ENCODE measurements at places on chromosomes 1 and 21.

DNA sequence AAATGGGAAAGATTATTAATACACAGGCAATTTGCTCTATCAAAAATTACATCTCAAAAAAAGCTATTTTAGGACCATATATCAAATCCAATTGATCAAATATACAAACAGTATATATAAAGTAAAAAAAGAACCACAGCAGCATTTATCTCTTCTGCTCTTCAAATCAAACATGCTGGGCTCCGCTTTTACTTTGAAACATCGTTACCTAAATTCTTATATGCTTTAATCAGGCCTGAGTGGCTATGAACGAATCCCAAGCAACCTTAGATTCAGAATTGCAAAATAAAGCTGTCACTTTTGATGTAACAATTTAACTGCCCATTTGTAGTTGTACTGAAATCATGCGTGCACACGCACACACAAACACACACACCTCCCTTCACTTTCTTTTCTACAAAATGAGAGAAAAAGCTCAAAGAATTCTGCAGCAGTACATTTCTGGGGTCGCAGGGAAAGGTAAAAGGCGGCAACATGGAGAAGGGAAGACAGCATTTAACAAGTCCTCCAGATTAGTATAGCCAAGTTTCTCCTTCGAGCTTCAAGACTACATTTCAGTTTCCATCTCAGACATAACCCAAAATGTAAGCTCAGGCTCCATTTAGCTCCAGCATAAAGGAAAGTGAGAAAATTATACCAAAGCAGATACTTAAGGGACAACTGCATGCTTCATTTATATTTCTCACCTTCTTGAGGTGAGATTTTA lies 92.2 kb upstream of the TTC39A start:
- peak; percentile 28 for DNase-seq

GRCh38 chr1:234103198-234103597 lies 198.7 kb downstream of the SLC35F3 start:
- DNase-seq, result no peak

DNA sequence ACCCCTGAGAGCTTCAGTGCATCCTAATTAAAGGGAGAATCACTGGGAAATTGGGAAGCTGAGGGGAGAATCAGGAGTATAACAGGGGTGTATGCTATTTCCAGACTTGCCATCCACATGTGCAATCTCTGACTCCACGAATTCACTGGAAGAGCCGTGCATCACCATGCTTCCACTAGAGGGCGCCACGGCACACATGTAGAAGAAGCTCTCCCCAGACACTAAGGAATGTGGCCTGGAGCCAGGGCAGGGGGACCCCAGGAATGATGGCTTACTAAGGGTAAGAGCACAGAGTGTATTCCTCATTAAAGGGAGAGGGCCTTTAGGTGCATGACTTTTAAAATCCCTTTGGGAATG lies 81.5 kb downstream of the ABCA4 start:
- peak; percentile 96 for DNase-seq

- DNase-seq, result no peak
These were observed 63.7 kb downstream of the ACOT7 start for GRCh38 chr1:6329851-6330250.

- DNase-seq, result no peak
These were observed 125.5 kb downstream of the CRYAA start for GRCh38 chr21:43294194-43294902.

GRCh38 chr1:51520700-51521248 lies 1.7 kb upstream of the EPS15 start:
- DNase-seq, result no peak

DNA sequence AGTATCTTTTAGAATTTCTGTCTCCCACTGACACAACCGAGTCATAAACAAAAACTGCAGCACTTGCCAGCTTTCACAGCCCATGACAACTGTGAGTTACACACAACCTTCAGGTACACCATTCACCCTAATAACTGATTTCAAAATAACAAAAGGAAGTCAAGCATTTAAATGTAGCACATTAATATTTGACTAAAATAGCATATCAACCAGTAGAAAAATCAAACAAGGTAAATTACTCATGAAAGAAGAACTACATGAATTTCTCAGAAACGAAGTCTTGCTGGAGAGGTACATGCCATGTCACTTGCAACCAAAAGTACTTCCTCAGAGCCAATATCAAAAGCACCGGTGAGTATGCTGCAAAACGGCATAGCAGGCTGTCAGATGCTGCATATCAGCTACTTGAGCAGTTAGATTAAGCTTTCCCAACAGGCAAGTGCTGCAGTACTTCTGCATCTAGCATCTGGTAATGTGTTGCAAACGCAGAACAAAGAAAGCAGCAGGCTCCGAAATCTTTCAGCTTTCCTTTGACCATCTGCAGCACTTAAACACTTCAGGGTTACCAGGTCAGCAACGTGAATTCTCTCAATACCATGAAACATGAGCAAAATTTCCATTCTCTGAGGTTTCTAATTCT lies 223.2 kb downstream of the SMYD3 start:
- DNase-seq, result peak; percentile 32

- no peak for DNase-seq
These were observed 4.5 kb downstream of the ETS2 start for GRCh38 chr21:38810034-38810825.

- DNase-seq, result no peak
These were observed 15.7 kb downstream of the RPTN start for GRCh38 chr1:152143150-152143887.

DNA sequence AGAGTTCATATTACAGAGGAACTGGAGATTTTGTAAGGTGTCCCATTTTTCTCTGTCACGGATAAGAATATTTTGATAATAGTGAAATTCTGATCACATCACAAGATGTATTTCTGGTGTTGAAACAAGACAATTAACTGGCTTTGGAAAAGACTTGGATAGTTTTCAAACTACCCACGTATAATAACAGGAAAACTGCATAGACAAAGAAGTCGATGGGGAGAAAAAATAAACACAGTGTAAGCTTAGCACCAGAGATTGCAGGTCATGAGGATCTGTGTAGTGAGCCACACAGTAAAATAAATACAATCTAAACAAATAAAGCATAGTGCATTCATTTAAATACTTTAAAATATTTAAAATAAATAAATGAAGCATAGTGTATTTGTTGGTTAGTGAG lies 452.3 kb upstream of the ADAMTS5 start:
- no peak for DNase-seq

- DNase-seq, result no peak
These were observed 163.9 kb downstream of the AKT3 start for GRCh38 chr1:243686159-243686558.

- DNase-seq, result no peak
These were observed 931 bp upstream of the CLSTN1 start for GRCh38 chr1:9824702-9825089.

DNA sequence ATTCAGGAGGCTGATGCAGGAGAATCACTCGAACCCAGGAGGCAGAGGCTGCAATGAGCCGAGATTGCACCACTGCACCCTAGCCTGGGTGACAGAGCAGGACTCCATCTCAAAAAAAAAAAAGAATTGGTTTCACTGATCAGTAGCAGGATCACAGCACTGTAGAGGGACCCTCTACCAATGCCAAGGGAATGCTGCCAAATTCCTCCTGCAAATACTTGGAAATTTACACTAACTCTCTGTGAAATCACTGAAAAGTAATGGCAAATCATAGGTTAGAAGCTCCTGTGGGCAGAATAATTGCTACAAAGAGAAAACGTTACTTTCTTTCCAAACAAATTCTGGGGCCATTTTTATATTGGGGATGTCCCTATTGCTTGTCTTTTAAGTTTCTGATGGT lies 6.7 kb upstream of the GPR25 start:
- no peak for DNase-seq

DNA sequence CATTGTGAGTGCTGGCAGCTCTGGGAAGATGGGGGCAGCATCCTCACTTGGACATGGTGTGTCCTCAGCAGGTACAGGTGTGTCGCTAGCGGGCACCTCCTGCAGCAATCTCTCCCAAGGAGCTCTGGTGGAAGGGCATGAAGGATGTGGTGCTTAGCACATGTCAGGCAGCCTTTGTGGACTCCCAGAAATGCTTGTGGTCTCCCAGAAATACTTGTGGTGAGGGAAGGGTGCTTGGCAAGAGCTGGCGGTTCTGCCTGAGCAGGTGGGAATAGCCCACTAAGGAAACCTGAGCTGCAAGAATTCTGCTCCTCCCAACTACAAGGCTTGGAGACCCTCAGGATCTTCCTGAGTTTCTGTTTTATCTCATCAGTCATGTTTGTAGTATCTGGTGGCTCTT lies 371.6 kb downstream of the PRDM2 start:
- DNase-seq, result no peak

DNA sequence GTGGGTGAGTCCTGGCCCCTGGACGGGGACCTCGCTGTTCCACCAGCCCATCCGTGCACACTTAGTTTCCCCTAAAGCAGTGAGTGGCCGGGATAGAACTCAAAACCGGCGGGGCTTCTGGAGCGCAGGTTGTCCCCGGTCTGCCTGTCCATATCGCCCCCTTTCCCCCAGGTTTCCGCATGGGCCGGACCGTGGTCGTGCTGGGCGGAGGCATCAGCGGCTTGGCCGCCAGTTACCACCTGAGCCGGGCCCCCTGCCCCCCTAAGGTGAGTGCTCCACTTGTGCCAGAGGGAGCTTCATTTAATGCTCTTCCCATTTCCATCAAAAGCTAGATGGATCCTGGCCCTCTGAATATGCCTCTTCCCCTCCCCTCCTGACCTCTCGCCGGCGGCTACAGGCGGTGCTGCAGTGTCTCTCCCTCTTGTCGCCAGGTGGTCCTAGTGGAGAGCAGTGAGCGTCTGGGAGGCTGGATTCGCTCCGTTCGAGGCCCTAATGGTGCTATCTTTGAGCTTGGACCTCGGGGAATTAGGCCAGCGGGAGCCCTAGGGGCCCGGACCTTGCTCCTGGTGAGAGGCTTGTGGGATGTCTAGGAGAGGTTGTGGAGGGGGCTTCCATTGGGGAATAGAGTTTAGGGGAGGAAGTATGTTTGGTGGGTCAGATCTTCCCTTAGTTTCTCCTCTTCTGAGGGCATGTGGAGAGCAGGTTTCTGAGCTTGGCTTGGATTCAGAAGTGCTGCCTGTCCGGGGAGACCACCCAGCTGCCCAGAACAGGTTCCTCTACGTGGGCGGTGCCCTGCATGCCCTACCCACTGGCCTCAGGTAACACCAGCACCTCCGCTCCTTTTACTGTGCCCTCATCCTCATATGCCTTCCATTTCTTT lies 683 bp downstream of the PPOX start:
- peak; percentile 67 for DNase-seq

DNA sequence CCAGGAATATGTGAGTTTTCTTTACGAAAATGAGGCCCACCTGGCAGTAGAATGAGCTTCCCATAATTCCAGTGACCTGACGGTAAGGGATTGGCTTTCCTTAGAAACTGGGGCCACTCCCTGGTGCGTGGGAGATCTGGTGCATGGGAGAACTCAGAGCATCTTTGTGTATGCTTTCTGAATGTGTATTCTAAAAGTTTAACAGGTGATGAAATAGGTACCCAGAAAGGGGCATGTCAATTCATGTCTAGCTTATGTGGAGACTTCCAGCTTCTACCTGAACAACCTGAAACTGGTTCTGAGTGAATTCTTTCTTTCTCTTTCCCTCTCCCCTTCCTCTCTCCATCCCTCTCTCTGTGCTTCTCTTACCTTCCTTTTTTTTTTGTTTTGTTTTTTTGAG lies 15.2 kb upstream of the FCRLA start:
- DNase-seq, result no peak
